ENCODE measurements at places on chromosomes 2 and 18. TPM values are rescaled to one million over a fixed set of nuclear protein-coding genes. Genes with fewer than 3 reads are reported as not detected.

The SAG gene
- total RNA-seq = not detected

The IL1RL2 gene
- total RNA-seq = not detected

DNA sequence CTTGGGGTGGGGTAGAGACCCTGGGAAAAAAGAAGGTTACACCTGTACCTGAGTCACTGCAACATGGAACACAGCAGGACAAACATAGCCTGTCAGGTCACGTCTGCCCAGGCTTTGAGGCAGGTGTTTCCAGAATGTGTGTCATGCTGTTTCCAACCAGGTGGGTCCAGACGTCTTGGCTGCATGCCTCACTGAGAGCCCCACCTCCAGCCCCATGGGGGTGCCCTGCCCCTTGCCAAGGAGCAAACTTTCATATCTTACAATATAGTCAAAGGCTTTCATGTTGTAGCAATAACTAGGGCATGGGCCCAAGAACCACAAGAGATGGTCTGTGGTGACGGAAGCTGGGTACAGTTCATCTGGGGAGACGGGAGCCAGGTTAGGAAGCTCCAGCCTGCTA is 499.7 kb downstream of the BCL11A start:
- DNase-seq = no peak
- no peak overlapping the region for H3K4me3 ChIP-seq
- no peak overlapping the region for H3K27ac ChIP-seq
- no peaks in the 10 kb centered on the region for H3K4me1 ChIP-seq

DNA sequence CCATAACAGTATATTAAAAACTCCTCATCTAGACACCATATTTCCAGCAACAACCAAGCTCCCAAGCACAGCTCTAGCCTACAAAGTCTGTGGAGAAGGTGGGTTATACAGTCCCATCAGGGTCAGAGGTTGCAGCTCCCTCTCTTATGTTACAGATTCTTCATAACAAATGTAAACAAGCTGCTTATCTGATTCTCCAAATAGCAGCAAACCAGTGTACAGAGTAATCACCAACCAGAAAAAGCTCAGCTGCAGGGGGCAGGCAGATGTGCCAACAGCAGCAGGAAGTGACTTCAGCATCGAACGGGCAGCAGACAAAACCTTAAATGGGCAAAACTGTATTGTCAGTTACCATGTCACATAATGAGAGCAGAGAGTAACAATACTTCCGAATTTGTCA is 52.9 kb upstream of the NABP1 start:
- no peaks in the 10 kb centered on the region for H3K27me3 ChIP-seq
- peak overlapping the region; percentile 50 for H3K27ac ChIP-seq
- H3K36me3 ChIP-seq = peaks cover 30% of the 10 kb centered on the region
- H3K4me1 ChIP-seq = peaks cover 36% of the 10 kb centered on the region

GRCh38 chr18:27491772-27492171 is 306.7 kb upstream of the CHST9 start:
- no peak for DNase-seq
- no peaks in the 10 kb centered on the region for H3K36me3 ChIP-seq
- H3K4me1 ChIP-seq = no peaks in the 10 kb centered on the region
- H3K27me3 ChIP-seq = no peaks in the 10 kb centered on the region
- no peak overlapping the region for H3K27ac ChIP-seq

GRCh38 chr2:64650722-64651338 is 2.9 kb downstream of the SERTAD2 start:
- no peak overlapping the region for H3K27ac ChIP-seq
- no peak for DNase-seq
- peaks cover 65% of the 10 kb centered on the region for H3K4me1 ChIP-seq
- peak overlapping the region; percentile 90 for H3K4me3 ChIP-seq

The DLX2 gene
- total RNA-seq = not detected

The TUBA3E gene
- total RNA-seq = not detected
